ENCODE measurements at places on chromosomes 1 and 21. TPM values are rescaled to one million over a fixed set of nuclear protein-coding genes. Genes with fewer than 3 reads are reported as not detected.

Gene SPATA21
- total RNA-seq = under 0.01 TPM

DNA sequence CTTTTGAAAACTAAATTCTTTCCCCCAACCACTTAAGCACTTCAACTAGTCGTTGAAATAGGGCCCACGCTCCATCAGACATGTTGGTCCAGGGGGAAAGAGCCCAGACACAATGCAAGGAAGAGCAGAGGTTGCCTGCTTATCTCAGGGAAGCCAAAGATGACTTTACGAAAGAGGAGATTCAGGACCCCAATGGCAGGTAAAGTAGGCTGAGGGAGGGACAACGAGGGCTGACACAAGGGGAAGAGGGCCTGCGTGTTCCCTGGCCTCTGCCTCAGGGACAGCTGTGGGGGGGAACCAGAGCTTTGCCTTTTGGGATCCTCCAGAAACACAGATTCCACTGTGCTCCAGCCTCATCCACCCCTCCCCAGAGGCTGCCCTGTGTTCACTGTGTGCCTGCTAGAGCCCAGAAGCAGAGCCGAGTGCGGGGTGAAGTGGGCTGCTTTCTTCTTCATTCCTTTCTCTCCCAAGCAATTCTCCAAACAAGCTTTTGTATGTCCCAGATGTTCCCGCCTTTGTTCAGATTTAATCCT, 135.5 kb upstream of the GRIK3 start:
- DNase-seq = no peak

DNA sequence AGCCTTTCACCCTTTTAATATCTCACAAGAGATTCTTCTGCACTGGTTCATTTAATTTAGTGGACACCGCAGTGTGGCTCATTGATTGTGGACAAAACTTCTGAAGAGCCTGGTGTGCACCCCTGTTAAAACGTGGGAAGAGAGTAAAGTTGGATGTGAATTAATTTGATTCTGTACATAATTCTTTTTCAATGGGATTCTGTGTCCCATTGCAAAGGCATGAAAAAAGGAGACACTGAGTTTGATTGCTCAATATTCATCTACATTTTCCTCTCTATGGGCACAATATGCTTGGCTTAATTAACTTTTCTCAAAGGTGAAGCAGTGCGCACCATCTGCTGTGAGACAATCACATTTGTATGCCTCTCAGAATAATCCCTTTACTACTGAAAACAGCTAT, 95.1 kb downstream of the BARHL2 start:
- no peak for DNase-seq

GRCh38 chr1:50163680-50164079, 55.0 kb downstream of the ELAVL4 start:
- no peak for DNase-seq
